NCI-H2029 treated with DMSO at 0.1 percent for 48 hours (cell line): ENCODE measurements at places on chromosomes 4 and X.

- DNase-seq = no peak
Observed at GRCh38 chrX:101429934-101430333, 21.9 kb downstream of the HNRNPH2 start.

DNA sequence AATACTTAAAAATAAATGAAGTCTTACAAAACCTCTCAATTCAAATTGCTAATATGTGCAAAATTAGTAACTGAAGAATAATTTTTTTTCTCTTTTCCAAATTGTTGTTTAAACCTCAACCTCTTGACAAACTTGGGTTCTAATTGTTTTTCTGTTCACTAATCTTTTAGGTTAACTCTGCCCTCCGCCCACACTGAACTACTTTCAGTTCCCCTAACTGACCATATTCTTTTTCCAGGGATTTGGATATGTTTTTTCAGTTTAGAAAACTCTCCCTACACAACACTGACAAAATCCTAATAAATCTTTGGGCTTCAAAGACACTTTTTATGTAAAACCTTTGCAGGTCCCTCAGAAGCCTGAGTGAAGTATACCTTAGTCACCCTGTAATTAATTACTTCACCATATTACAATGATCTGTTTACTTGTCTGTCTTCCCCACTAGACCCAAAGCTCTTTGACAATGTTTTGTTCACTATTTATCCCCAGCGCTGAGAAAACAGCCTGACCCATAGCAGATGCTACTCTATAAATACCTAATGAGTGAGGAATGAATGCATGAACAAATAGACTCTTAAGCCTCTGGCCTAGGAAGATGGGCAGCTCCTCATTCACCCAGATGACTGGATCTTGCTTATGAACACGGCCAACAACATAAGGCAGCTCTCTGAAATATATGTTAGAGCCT is 134.9 kb downstream of the MAML3 start:
- peak; percentile 69 for DNase-seq

DNA sequence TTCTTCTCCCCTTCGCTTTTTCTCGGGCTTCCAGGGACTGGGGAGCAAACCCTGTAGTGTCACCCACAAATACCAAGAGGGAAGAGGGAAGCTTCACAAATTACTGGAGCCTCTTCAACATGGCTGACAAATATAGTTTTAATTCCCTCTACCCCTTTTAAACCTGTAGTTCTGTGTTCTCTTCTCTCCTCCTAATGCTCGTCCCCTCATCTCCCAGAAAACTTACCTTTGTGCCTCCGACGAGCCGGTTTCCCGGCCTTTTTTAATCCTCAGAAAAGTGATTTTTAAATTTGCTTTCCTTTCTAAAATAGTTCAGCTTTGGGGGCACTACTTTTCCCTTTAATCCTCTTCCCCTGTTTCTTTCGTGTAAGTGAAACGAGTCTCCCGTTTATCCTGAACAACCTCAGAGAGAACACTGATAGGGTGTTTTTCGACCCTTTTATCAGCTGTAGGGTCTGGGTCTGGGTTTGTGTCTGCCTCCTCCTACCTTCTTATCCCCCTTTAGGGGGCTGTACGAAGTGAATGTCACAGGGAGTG is 408 bp downstream of the TET2 start:
- no peak for DNase-seq

GRCh38 chr4:55439023-55439422 is 43.3 kb downstream of the TMEM165 start:
- DNase-seq = peak; percentile 6

DNA sequence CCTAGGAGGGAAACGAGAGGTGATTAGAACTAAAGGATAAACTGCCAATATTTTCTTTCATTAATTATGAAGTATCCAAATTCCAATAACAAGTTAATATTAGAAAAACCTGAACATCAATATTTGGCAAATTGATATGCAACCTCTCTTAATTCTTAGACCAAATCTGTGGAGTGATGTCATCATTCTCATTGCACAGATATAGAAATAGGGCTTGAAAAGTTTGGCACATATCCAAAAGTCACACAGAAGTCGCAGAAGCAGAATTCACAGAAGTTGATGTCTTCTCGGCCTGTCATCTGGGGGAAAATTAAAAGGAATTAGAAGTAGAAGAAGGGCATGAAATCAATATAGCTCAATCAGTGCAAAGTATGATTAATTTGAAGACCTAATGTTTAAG is 36.9 kb downstream of the ENPEP start:
- no peak for DNase-seq

- no peak for DNase-seq
Observed at GRCh38 chr4:25914670-25915352, 791 bp downstream of the SMIM20 start.

GRCh38 chr4:71807469-71807868 is 23.6 kb upstream of the GC start:
- DNase-seq = no peak

- no peak for DNase-seq
Observed at GRCh38 chr4:11131491-11131890, 297.2 kb downstream of the HS3ST1 start.

GRCh38 chr4:109276482-109277095 is 25.9 kb downstream of the COL25A1 start:
- DNase-seq = no peak

GRCh38 chr4:4182835-4183568 is 43.7 kb downstream of the OTOP1 start:
- no peak for DNase-seq

GRCh38 chrX:49247916-49248811 is 12.9 kb downstream of the CCDC22 start:
- no peak for DNase-seq

DNA sequence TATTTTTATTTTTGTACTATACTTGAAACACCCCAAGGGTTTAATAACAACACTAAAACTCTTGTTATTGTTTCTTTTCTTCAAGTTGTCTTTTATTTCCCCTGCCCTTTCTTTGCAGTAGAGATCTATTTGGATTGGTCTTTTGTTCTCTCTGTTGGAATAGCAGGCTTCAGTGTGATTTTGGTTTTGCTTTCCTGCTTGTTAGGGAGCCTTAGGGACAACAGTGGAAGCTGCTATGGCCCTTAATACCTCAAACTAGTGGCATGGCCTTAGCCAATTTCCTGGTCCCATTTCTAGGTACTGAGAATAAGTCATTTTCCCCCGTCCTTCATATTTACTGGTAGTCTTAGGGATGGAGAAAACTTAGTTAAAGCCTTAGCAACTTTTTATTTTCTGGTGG is 535.4 kb upstream of the NDST4 start:
- DNase-seq = no peak

- DNase-seq = no peak
Observed at GRCh38 chr4:3323071-3323481, 30.3 kb downstream of the RGS12 start.

DNA sequence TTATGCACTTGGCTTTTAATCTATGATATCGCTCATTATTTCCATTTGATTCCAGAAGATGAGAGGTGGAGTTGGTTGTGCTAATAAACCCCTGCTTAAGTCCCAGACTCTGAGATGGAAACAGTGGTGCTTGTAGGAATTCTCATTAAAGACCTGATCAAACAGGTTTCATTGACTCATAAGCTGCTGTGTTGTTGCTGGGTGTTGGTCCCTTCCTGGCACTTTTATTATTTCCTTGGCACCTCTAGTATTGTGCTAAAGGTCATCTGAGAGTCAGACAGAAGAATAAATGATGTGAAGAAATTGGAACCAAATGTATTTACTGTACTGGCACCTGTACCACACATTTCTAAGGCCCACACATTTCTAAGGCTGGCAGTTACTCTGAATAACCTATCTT is 544.7 kb upstream of the NR3C2 start:
- no peak for DNase-seq

DNA sequence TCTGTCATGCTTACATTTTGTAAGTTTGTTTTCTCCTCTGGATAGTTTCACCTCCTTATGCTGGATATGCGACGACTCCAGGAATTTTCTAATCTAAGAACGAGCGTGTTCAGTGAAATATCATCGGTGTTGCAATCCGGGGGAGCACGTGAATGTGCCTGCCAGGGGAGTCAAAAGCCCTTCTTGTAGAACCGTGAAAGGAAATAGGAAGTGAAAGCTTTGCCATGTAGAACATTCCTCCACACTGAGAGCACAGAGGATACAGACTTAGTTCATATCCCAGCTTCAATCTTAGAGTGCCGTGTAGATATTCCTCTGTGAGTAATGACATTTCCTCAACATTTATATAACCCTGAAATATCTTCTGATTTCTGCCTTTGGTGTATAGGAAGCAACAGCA is 121.2 kb downstream of the VEGFC start:
- DNase-seq = no peak

- no peak for DNase-seq
Observed at GRCh38 chr4:96519291-96519690, 679.4 kb downstream of the PDHA2 start.

- no peak for DNase-seq
Observed at GRCh38 chrX:9466124-9466495, 1.3 kb downstream of the TBL1X start.

GRCh38 chr4:189177130-189177529 is 763.5 kb upstream of the FRG1 start:
- DNase-seq = no peak

GRCh38 chr4:182346250-182346649 is 103.0 kb downstream of the TENM3 start:
- DNase-seq = no peak

DNA sequence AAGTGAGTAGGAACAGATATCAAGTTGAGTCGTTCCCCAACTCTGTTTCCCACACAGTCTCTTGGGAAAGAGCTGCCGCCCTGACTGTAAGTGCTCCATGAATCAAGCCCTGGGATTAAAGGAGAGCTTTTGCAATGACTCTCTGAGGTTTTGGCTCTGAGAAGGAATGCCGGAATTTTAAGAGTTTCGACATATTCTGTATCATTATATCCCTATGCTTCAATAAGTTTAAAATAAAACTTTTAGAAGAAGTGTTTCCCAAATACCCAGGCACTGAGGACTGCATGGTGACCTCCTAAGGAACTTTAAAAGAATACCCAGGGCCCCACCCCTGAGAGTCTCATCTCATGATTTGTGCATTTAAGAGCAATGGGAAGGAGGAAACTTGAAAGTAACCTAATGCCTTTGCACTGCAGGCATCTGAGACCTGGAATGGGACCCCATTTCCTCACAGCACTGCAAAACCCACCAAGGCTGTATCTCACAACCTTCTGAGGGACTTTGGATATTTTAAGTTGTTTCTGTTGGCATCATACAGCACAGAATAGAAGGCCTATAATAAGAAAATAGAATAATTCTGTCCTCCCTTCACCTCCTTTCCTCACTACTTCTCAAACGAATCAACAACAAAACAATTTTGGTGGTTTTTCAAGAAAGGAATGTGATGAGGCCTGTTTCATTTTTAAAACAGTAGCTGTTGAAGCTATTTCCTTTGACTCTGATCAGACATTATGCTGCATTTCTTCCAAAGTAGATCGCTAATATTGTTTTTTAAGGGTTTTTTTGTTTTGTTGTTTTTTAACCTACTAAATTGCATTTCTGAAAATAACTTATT is 121.2 kb downstream of the GASK1B start:
- DNase-seq = no peak

- DNase-seq = no peak
Observed at GRCh38 chr4:87523307-87523706, 5.9 kb downstream of the SPARCL1 start.

DNA sequence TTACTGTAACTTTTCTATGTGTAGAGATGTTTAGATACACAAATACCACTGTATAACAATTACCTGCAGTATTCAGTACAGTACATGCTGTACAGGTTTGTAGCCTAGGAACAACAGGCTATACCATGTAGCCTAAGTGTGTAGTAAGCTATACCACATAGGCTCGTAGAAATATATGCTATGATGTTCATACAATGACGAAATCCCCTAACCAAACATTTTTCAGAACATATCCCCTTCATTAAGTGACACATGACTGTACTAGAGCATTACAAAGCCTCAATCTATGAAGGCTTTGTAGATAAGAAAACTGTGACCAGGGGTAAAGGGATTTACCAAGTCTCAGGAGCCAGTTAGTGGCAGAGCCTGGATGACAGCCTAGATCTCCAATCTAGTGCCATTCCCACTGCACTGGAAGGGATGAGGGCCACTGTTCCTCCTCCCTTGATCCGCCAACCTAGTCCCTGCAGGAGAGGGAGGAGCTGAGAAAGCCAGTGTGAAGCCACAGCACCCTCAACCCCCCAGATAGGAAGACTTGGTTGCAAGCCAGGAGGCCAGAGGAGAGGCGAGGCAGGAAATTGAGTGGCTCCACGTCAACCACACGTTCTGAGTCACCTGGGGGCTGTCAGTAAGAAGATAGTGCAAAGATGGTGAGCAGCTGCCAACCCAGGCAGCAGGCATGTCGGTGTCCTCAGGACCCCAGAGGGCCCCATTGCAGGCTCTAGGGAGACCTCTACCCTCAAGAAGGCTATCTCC is 227.7 kb downstream of the BCOR start:
- DNase-seq = no peak

- no peak for DNase-seq
Observed at GRCh38 chr4:89324671-89325070, 17.1 kb upstream of the GPRIN3 start.

GRCh38 chr4:138090150-138090917 is 151.8 kb downstream of the SLC7A11 start:
- peak; percentile 78 for DNase-seq
